ENCODE measurements at places on chromosomes 5 and 9.

- no peak for DNase-seq
Observed at GRCh38 chr5:109141222-109142200, 268.3 kb downstream of the PJA2 start.

DNA sequence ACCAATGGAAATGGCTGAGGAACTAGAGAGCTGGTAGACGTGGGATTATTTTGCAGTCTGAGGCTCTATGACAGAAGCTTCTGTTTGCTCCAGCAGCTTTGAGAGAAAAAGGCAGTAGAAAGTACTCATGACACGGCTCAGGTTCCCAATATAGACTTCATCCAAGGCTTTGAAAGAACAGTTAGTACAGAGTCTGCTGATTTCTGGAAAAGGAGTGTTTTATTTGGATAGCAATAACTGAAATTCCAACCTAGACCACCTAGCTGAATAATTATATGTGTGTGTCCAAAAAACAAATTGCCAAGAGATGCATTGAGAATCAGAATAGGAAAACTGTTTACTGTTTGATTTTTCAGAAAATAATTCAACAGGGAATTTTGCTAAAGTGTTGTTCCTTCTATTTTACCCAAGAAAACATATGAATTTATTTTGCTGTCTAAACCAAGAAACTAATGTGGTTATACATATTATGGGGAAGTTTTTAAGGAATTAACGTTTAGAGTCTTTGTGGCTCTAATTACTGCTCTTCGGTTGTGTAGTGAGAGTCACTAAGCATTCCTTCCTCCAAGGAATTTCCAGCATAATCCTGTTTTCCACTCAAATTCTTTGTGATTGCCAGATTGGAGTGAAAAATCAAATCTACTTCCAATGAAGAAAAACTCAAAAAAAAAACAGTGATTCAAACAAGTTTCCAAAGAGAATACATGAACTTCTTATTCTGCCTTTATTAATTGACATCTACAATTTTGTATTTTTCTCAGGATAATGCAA lies 18.1 kb upstream of the MTX3 start:
- no peak for DNase-seq

DNA sequence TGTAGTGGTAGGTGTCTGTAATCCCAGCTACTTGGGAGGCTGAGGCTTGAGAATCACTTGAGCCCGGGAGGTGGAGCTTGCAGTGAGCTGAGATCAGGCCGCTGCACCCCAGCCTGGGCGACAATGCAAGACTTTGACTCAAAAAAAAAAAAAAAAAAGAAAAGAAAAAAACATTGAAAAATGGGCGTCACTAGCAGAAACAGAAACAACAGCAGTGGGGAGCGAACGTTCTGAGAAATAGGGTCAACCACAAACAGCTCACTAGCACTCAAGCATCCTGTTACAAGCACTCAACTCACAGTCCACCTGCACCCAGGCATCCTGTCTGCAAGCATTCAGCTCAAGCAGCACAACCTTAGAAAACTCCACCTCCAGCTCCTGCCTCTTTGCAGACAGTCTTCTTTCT lies 17.2 kb downstream of the TRIM14 start:
- peak; percentile 55 for DNase-seq

- DNase-seq = no peak
Observed at GRCh38 chr5:142296914-142297417, 27.9 kb downstream of the SPRY4 start.

- DNase-seq = no peak
Observed at GRCh38 chr9:120263836-120264235, 316.1 kb downstream of the CDK5RAP2 start.

DNA sequence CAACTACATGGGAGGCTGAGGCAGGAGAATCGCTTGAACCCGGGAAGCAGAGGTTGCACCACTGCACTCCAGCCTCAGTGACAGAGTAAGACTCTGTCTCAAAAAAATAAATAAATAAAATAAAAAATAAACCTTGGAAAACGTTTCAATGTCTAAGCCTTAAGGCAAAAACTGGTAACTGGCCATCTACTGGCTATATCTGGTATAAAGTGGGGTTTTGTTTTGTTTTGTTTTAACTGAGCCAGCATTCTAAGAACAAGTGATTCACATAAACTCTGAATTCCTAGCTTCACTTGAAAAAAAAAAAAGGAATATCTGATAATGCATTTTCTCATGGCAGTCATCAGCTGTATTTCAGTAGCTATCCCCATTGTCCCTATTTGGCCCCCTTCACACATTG lies 126.1 kb upstream of the EFNA5 start:
- DNase-seq = no peak

DNA sequence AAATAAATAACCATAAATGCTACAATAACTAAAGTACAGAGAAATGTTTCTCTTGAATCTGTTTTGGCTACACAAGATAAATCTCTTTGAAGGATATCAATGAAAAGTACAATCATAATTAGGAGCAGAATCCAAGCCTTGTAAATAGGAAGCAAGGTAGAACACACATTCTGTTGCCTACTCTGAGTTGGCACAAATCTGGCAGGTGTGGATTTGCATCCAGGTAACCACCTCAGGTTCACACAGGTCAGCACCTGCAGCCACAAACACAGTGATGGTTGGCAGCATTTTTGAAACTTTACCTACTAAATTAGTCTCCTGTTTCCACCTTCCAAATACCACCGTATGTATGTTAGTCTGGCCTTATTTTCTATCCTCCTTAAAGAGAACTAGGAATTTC lies 105.3 kb upstream of the PIK3R1 start:
- DNase-seq = no peak

DNA sequence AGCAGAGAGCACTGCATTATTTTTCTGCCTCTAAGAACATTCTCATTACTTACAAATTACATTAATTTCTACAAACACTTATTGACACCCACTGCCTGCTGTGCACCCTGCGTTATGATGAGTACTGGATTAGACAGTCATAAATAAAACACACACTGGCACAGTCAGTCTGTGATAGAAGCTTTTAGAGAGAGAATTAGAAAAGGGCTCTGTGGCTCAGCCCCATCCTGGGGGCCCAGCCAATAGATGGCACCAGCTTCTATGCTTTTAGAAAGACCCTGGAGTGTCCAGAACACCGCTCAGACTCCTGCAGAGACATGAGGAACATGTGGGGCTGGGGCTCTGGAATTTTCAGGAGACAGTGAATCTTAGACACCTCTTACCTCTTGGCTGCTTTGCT lies 61.0 kb upstream of the RAPGEF1 start:
- no peak for DNase-seq

GRCh38 chr9:91428927-91429351 lies 5.3 kb upstream of the NFIL3 start:
- no peak for DNase-seq

DNA sequence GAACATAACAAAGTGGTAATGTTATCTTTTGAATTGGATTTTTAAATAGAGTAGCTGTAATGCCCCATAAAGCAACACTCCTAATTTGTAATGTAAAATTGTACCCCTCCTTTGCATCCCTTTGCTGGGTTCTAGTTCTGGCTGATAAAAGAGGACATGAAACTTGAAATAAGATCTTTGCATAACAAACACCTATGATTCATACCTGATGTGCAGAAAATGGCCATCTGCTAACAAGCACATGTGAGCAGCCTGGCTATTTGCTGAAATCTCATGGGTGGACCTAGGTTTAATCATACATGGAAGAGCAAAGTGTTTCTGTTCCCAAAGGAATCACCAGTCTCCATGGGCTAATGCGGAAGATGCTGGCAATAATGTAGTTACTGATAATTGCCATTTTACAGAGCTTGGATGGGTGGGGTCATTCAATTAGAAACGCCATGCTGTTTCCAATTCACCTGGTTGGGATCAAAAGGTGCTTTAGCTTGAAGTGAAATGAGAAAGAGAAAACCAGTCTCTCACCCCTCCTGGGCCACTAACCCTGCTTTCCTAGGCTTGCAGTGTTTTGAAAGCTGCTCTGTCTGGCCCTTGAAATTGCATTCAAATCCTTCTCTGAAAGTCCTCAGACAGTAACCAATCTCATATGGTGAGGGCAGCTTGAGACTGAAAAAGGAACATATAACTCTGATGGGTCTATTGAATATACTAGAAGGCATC lies 585.1 kb downstream of the TLE4 start:
- DNase-seq = no peak

DNA sequence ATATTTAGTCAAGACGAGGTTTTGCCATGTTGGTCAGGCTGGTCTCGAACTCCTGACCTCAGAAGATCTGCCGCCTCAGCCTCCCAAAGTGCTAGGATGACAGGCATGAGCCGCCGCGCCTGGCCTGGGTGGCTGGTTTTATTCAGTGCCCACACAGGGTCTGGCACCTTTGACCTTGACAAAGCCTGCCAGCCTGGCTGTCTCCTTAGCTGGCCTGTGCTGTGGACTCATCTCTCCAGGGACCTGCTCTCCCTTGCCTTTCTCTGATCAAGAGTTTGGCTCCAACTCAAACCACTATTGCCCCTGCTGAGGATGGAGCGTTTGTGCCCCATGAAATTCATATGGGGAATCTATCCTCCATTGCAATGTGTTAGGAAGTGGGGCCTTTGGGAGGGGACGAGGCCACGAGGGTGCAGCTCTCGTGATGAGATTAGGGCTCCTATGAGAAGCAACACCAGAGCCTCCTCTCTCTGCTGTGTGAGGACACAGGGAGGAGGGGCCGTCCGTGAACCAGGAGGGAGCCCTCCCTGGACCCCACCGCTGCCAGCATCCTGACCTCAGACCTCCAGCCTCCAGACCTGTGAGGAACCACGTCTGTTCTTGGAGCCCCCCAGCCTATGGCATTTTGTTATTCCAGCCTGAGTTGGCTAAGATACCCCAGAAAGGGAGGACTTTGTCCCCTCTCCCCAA lies 45.0 kb downstream of the MRPL36 start:
- DNase-seq = no peak

DNA sequence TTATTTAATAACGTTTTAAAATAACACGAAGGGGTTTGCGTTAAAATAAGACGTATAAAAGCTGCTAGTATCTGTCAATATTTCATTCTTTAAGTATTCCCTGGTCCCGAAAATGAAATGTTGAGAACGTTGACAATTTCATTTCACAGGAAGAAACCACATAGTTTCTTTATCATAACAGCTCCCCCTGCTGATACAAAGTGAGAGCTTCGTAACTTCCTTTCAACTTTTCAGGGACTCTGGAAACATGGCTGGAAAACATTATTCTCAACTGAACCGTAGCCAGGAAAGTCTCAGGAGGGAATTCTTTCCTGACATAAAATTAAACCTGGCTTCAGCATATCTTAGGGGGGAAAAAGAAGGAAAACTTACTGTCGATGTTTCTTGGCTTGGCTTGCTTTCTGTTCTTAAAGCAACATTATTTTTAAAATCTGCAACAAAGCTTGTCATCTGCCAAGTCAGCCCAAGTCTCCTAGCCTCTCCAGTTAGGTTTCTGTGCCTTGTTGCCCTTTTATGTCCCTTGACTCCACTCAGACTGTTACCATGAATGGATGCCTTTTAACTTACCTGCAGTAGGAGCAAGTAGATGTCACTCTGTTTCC lies 122.9 kb upstream of the DAB2 start:
- no peak for DNase-seq

DNA sequence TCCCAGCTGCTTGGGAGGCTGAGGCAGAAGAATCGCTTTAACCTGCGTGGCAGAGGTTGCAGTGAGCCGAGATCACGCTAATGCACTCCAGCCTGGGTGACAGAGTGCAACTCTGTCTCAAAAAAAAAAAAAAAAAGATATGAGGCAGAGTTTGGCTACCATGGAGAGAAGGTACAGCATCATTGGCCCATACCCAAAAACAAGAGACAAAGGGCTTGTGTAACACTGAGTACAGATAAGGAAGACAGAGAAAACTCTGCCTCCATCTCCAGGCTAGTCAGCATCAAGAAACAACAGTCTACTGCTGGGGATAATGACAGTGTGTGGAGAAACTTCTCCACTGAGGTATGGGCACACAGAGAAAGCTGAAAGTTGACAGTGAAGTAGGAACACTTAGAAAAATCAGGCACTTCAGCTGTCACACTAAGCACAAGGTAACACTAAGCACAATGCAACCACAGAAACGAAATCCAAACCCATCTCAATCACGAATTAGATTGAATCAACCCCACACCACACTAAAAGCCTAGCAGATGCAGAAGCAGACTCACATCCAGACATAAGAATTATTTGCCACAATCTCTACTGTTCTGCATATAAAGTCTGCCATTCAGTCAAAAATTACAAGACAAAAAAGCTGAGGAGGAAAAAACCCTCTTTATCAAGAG lies 10.5 kb downstream of the PJA2 start:
- DNase-seq = no peak

DNA sequence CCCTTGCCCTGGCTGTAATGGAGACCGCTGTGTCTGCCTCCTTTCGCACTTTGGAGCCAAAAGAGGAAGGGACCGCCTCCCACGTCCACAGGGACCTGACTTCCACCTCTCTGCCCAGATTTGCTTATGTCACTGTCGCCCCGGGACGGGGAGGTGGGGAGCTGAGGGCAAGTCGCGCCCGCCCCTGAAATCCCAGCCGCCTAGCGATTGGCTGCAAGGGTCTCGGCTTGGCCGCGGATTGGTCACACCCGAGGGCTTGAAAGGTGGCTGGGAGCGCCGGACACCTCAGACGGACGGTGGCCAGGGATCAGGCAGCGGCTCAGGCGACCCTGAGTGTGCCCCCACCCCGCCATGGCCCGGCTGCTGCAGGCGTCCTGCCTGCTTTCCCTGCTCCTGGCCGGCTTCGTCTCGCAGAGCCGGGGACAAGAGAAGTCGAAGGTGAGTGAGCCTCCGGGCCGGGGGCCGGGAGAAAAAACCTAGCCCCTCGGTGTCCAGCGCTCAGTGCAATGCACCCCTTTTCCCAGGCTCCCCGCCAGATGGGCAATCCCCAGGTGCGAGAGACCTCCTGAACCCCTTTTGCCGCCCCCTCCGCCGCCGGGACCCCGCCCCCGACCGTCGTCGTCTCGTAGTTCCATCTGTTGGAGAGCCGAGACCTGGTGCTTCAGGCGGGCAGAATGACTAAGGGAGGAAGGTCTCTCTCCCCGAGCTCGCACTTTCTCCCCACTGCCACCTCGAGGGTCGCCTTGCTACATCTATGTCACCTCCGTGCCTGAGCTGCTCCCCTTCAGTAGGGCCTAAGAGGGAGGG lies at the start of gene GPX3:
Gene GPX3, plus strand, starts transcription at position 288 of the 807 bp plus-strand sequence. Its CDS starts 64 bp downstream, at position 352.
- no peak for DNase-seq

- DNase-seq = no peak
Observed at GRCh38 chr9:94974154-94974879, 247.8 kb downstream of the AOPEP start.

DNA sequence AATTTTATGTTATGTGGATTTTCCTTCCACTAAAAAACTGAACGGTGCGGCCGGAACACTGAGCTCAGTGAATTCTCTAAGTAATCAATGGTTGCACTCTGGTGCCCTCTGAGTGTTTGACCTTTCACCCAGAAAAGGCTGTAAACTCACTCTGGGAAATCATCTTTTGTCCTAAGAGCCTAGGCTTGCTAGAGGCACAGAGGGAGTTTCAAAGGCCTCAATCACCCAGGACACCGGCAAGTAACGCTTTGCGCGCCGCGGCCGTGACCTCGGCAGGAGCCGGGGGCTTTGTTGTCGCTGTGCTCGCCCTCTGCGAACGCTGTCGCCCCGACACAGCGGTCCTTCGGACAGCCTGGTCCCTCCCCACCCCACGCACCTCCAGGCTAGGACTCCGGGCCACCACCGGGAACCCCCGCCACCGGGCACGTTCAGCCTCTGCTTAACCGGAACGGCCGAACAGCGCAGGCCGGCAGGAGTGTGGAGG lies 703 bp downstream of the ISCA1 start:
- no peak for DNase-seq

All from activated T-helper 1 cell treated with anti-CD3 and anti-CD28 coated beads, Interleukin-2, amount 50 U/mL, for 16 hours (primary cell).